ENCODE measurements at places on chromosomes 5 and 9. TPM values are rescaled to one million over a fixed set of nuclear protein-coding genes. Genes with fewer than 3 reads are reported as not detected.
A peak's percentile ranks its signal among the peaks of the same experiment; 100 is the strongest.

- no peak for DNase-seq
Observed at GRCh38 chr5:4665911-4666310, 474.2 kb upstream of the ADAMTS16 start.

FAM151B gene
- total RNA-seq = 4.0 TPM

FOCAD gene
- 21.6 TPM for total RNA-seq

DNA sequence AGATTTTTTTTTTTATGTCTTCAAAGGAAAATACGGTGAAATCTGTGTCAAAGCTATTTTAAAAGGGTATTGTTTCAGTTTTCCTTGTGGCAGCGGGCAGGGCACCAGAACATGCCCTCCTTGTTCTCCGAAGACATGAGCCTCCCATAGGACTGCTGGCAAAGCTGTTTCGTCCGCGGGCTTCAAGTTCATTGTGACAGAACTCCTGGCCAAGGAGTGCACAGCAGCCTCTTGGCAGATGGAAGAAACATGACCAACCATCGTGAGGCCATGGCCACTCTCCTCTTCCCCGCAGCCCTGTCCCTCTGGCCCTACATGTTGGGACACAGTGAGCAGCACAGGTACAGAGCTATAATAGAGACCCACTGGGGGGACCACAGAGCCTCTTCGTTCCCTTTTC, 99.5 kb downstream of the AOPEP start:
- no peak for DNase-seq

- no peak for DNase-seq
Observed at GRCh38 chr9:136488247-136489214, 5.7 kb upstream of the SEC16A start.

DNA sequence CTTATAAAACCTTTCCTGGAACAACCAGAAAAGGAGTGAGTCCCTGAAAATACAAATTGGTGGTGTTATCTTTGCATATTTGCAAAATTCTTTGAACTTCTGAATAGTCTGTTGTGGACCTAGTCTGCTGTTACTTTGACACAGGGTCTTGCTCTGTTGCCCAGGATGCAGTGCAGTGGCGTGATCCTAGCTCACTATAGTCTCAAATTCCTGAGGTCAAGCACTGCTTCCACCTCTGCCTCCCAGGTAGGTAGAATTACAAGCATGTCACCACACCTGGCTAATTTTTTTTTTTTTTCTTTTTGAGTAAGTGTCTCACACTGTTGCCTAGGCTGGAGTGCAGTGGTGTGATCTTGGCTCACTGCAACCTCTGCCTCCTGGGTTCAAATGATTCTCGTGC, 43.7 kb upstream of the SPRY4 start:
- no peak for DNase-seq

- DNase-seq = peak; percentile 22
Observed at GRCh38 chr9:38347946-38348345, 44.6 kb upstream of the ALDH1B1 start.

GRCh38 chr5:157862183-157862851, 3.4 kb upstream of the CLINT1 start:
- no peak for DNase-seq

UCK1 gene
- total RNA-seq = 24.6 TPM

DNA sequence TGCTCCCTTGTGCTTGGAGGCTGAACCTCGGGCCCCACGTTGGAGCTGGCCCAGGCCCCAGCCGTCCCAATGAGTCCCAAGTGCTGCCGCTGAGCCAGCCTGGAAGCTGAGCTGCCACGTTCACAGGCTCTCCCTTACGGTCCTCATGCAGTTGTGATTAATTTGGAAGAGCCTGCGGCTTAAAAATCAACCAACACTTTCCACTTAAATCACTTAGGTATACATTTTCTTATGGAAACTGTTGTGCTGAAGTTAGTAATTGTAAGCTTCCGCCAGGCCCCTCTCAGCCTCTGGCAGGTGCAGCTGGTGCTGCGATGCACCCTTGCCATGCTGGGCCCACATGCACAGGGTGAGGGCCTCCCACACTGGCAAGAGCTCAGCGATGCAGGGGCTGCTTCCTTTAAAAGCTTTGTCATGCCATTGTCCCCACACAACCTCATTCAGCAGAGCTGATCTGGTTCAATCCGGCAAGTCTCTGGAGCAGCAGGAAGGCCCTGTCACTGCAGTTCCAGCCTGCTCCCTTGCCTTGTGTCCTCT, 61.0 kb downstream of the IPPK start:
- no peak for DNase-seq

DNA sequence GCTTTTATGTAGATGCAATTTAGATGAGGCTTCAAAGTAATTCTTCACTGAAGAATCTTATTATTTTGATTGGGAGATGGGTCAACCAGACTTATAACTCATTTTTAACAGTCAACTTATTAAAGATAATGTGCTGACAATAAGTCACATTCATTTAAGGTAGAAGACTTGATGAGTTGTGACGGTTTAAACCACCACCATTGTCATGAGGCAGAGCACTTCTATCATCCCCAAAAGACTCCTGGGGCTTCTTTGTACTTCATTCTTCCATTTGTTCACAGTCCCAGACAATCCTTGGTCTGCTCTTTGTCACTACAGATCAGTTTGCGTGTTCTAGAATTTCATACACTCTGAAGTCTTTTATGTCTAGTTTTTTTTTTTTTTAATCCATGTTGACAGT, 346.1 kb downstream of the RASEF start:
- DNase-seq = no peak

Data from mesenteric fat pad (tissue), 1 donor.